ENCODE measurements at places on chromosomes 6 and 20.

- no peak for DNase-seq
These were observed 5.8 kb downstream of the GZF1 start for GRCh38 chr20:23367770-23368169.

DNA sequence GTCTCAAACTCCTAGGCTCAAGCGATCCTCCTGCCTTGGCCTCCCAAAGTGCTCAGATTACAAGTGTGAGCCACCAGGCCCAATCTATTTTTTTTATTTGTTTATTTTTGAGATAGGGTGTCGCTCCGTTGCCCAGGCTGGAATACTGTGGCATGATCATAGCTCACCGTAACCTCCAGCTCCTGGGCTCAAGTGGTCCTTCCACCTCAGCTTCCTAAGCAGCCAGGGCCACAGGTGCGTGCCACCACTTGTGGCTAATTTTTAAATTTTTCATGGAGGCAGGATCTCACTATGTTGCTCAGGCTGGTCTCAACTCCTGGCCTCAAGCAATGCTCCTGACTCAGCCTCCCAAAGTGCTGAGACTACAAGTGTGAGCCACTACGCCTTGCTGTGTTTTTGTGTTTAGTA is 9.8 kb downstream of the KIF3B start:
- DNase-seq, result no peak

GRCh38 chr6:5617179-5617578 is 355.9 kb downstream of the FARS2 start:
- DNase-seq, result no peak

DNA sequence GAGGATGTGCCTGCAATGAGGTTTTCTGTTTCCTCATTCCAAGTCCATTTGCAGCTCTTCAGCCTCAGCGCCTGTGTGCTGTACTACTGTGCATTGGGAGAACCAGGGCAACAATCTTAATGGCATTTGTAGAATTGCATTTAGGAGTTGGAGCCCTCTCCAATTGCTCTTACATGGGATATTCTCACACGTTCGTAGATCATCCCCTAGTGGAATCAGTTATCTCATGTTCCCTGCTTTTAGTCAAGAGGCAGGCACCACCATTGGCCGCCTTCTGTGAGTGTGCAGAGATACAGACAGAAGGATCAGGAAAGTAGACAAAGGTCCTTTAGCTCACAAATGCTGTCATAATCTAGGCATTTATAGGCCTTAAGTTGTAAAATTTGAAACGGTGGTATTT is 84.2 kb upstream of the RGS17 start:
- no peak for DNase-seq

DNA sequence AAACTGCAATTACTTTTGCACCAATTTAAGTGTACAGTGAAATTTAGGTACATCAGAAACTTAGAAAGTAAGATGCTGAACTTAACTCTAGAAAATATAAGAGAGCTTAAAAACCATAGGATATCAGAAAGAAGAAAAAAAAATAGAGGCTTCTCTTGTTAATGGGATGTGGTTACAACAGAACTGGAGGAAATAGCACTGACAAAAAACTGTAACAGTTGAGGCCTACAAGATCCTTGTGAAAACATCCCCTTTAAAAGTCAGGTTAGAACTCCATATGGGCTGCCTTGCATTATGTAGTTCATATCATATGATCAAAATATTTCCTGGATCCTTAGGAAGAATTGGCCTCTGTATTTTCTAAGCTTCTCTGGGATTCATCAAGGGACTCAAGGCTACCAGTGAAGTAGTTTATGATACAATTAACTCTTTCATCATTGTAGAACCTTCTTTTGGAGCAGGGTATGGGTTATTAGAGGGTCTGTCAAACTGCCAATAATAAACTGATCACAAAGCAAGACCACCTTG is 24.8 kb downstream of the MTCL3 start:
- no peak for DNase-seq

GRCh38 chr6:156316583-156317125 is 460.5 kb upstream of the ARID1B start:
- no peak for DNase-seq

GRCh38 chr6:150251566-150252186 is 108.8 kb downstream of the PPP1R14C start:
- no peak for DNase-seq

- no peak for DNase-seq
These were observed 139.7 kb upstream of the RPS6KA2 start for GRCh38 chr6:166766769-166767168.

DNA sequence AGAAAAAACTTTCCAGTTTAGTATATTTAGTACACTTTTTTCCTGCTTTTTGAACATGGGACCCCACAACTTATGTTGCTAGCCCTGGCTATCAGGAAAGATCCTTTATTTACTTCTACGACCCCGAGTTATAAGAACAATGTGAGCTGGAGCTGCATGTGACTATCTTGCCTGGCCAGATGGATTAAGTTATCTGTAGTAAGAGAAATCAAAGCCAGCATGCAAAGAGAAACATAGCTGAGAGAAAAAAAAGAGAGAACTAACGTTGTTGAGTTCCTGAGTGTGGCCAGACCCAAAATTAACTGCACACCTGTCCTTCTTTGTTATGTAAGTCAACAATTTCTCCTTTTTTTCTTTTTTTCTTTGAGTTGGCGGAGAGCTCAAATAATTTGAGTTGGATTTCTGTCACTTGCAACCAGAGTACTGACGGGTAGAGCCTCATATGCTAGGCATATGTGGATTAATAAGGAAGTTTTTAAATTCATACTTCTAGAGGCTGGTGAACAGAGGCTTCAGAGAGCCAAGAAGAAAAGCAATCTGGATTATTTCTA is 219.5 kb downstream of the HACE1 start:
- no peak for DNase-seq

DNA sequence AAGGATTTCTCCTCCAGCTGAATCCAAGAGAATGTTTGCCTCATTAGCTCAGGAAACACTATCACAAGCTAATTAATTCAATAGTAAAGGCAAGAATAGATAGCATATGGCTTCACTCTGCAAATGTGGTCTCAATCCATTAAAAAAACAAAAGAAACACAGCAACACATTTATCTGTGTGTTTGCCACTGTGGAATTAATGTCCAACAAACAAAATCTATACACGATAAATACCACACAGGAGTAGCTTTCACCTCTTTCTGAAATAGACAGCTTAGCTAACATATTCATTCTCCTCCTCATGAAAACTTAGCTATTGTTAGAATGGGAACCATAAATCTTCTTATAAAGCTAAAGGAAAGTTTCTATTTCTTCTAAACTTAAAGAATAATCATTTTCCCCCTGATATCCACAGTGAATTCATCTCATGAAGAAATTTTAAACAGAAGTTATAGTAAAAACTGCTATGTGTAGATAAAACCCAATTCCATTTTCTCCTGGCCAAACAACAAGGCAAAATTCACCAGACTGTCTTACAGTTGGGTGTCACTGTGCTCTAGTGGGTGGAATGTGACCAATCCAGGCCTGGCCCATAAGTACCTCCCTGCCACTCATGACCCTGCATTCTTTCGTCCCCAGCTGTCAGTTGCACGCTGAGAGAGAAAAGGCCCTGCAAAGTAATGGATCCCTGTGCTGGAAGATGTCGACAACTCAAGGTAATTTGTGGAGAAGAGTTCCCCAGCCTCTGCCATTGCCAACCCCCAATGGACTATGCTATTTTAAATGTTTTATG is 92.9 kb upstream of the NRSN1 start:
- no peak for DNase-seq

Data from stimulated activated CD8-positive, alpha-beta memory T cell treated with anti-CD3 and anti-CD28 coated beads, Interleukin-4, amount 100 ng/mL, for 4 hours (primary cell).